Dorsolateral prefrontal cortex (tissue), 122 donors: ENCODE measurements at places on chromosomes 16 and 17. TPM values are rescaled to one million over a fixed set of nuclear protein-coding genes. Genes with fewer than 3 reads are reported as not detected.

DNA sequence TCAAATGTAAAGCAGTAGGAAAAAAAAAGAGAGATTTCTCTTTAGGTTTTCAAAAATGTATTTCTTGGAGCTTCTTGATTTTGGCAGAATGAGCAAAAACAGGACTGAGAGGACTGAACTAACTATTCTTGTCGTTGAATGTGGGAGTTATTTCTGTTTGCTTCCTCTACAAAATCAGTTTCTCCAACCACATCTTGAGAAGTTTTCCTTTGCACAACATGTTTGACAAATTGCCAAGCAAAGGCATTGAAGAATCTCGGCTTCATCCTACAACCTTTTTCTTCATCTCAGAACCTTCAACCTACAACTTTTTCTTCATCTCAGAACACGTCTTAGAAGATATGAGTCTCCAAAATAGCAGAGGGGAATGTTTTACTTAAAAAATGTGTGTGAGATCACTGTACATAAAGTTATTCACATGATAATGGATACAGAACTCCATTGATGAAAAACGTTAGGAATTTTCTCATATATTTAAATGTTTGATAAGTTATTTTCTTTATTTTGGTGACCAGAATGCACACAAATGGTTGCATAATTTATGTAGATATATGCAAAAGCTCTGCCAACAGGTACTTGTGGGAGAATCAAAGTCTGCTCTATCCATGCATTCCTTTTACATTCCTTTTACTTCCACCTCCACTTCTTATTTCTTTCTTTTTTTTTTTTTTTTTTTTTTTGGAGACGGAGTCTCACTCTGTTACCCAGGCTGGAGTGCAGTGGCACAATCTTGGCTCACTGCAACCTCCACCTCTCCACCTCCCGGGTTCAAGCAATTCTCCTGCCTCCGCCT lies 370.0 kb downstream of the KCNJ2 start:
- DNase-seq, result no peak

DNA sequence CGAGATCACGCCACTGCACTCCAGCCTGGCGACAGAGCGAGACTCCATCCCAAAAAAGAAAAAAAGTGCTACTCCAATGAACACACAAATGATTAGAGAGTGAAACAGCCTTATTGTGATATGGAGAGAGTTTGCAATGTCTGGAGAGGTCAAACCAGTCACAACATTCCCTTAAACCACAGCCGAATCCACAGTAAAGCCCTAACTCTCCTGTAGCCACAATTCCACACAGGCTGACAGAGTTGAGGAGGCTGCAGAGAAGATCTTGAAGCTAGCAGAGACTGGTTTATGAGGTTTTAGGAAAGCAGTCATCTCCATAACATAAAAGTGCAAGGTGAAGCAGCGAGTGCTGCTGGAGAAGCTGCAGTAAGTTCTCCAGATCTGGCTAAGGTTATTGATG lies 6.7 kb downstream of the RNF213 start:
- no peak for DNase-seq

GRCh38 chr17:80758481-80759376 lies 214.1 kb downstream of the RPTOR start:
- DNase-seq, result peak; percentile 9

- no peak for DNase-seq
These were observed 129.9 kb downstream of the SDK2 start for GRCh38 chr17:73514146-73514863.

- no peak for DNase-seq
These were observed 263.9 kb upstream of the TBX2 start for GRCh38 chr17:61135782-61136181.

GRCh38 chr17:44905006-44906000 lies 6.1 kb upstream of the EFTUD2 start:
- DNase-seq, result no peak

GRCh38 chr17:19554393-19554792 lies 20.7 kb downstream of the SLC47A1 start:
- DNase-seq, result no peak

- no peak for DNase-seq
These were observed 50.3 kb downstream of the METRNL start for GRCh38 chr17:83129676-83130075.

TLCD2 gene
- total RNA-seq, result 0.80 TPM

SLC35G6 gene
- not detected for total RNA-seq
